ENCODE measurements at places on chromosomes 1 and 21.

DNA sequence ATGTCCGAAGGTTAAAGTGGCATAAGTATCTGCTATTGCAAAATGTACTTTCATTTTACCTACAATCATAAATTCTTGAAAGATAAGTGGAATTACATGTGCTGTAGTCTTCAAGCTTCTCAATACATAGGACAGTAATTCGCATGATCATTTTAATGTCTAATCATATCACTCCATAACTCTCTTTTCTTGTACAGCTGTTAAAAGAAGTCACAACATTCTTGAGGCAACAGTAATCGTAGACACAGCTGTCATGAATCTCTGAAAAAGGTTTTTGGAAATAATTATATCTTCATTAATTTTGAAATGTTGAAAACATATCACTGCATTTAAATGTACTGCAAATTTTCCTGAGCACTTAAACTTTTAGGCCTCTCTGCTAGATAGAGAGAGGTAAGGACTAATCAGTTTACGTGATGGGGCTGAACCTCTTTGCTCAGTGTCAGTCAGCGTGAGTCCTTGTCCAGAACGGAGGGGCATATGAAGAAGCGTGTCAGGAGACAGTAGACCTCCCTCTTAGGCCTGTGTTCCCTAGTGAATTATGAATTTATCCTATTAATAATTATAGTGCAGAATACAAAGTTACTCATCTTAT is 133.4 kb downstream of the NEK7 start:
- no peak for DNase-seq

- peak; percentile 31 for DNase-seq
Observed at GRCh38 chr1:66445492-66446181, 88.3 kb upstream of the SGIP1 start.

- DNase-seq, result no peak
Observed at GRCh38 chr1:6603238-6603914, 707 bp upstream of the KLHL21 start.

GRCh38 chr1:63268876-63269275 is 53.5 kb upstream of the FOXD3 start:
- DNase-seq, result no peak

Measured in stimulated activated CD4-positive, alpha-beta T cell treated with anti-CD3 and anti-CD28 coated beads, Interleukin-1b, Interleukin-23, amount 100 ng/mL, for 4 hours (primary cell).